GM10248 (cell line): ENCODE measurements at places on chromosomes 5 and 9.
A peak's percentile ranks its signal among the peaks of the same experiment; 100 is the strongest.

GRCh38 chr9:124038790-124039633 is 27.4 kb downstream of the LHX2 start:
- DNase-seq: no peak

DNA sequence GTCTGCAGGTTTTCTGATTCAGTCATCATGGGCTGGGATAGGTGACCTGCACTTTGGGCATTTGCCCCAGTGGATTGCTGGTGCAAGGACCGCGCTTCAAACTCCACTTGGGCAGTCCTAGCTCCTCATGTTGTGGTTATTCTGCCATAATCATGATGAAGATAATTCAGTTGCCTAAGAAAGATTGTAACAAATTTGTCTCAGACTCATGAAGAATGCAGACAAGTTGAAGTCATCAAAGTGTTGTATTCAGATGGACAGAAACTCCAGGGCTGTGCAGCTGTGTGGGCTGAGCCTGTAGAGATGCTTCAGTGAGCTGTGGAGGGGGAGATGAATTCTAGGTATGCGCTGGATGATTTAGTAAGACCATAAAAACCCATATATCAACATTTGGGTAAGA is 38.5 kb downstream of the TARS1 start:
- DNase-seq: no peak

GRCh38 chr5:99305045-99305580 is 376.3 kb upstream of the CHD1 start:
- no peak for DNase-seq

DNA sequence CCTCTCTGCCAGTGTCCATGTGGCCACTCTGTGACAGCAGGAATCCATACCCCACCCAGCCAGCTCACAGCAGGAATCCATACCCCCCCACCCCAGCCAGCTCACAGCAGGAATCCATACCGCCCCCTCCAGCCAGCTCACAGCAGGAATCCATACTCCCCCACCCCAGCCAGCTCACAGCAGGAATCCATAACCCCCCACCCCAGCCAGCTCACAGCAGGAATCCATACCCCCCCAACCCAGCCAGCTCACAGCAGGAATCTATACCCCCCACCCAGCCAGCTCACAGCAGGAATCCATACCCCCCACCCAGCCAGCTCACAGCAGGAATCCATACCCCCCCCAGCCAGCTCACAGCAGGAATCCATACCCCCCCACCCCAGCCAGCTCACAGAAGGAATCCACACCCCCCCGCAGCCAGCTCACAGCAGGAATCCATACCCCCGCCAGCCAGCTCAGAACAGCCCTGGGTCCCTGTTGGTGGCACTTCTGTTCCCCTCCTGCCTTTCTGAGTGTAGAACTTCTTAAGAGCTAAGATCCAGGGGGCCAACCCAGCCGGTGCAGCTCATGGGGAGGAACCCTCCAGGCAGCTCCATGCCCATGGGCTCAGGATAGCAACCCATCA is 8.4 kb upstream of the RXRA start:
- DNase-seq: no peak

DNA sequence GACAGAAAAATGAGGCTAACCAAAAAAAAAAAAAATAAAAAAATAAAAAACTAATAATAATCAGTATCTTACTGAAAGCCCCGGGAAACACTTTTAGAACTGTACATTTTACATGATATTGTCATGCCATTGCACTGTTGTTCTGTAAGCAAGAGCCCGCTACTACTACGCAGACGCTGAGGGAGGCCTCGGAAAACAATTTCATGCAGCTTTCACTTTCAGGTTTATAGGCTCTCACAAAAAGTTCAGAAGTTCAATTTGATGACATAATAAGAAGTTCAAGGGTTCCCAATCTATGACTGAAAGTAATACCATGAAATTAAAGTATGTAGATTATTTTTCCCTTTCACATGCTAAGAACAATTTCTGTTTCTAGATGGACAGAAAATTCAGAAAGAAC is 318.3 kb upstream of the ITGA1 start:
- DNase-seq: peak; percentile 11

DNA sequence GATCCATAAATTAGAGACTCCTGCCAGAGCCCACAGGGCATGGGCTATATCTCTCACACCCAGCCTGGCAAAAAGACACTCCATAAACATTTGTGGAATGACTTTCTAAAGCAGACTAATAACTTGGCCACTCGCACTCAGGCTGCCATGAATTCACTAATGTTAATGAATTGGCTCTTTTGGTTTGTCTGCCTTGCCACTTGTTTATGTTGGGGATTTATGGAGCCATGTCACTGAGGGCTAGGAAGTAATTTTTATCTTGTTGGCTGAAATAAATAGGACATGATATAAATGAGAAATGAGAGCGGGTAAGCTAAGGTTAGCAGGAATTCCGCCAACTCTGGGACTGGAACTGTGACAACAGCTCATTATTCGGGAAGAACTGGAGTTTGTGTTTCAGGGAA is 55.2 kb downstream of the DROSHA start:
- no peak for DNase-seq

DNA sequence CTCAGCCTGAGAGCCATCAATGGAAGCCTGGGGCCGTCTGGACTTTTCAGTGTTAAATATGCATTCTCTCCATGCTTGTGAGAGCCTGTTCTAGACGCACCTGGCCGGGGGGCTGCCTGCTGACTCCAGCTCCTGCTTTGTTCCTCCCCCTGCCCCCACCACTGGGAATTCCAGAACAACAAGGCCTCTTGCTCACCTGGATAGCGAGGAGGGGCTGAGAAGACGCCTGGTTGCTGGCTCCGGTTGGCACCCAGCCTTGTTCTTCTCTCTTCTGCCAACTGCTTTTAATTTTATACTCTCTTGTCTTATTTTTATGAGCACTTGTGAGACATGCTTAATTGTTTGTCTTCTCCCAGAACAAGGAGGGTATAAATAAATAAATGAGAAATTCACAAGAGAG is 15.0 kb upstream of the RAPGEF1 start:
- DNase-seq: no peak
